ENCODE measurements at places on chromosomes 13 and 19. TPM values are rescaled to one million over a fixed set of nuclear protein-coding genes. Genes with fewer than 3 reads are reported as not detected.

DNA sequence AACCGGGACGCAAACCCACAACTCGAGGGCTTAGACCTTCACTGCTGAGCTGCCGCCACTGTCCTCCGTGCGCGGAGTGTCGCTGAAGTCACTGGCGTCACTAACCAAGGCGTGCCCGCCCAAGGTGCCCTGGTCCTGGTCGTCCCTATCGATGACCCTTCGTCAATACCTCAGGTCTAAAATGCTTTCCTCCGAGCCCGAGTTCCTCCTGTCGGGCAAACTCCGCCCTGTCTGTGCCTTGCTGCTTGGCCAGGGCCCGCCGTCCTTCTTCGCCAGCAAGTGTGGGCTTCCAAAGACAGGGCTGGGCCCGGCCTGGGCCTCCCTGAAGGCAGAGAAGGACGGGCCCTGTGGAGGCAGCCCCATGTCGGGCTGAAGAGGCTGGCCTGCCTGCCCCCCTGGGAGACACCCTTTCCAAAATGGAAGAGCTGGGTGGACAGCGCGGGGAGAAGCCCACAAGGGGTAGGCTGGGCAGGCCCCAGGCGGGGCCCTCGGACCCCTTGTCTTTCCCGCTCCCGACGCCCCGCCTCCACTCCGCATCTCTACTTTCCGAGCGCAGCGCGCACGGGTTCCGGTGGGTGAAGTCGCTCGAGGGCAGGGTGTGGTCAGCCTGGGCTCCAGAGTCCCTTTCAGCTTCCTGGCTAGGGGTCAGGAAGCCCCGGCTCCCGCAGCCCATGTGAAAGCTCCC is 13.4 kb downstream of the RB1 start:
- no peak for DNase-seq
- H3K4me1 ChIP-seq: no peaks in the 10 kb centered on the region
- H3K27me3 ChIP-seq: no peaks in the 10 kb centered on the region
- H3K27ac ChIP-seq: no peak overlapping the region
- H3K36me3 ChIP-seq: peaks cover 4% of the 10 kb centered on the region

DNA sequence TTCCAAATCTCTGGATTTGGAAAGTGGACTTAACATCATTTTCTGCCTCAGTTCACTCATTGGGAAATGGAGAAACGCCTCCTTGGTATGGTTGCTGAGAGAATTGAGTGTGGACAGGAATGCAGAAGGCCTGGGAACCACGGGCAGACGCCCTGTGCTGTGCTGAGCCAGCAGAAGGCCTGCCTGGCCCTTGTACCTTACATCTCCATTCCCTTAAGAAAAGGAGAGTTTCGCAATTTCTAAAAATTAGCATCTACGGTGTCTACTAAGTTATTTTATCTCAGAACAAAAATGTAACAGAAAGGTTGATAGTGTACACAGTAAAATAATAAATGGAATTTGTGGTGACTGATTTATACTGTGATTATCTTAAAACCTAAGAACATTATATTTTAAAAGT is 78.7 kb downstream of the IPO5 start:
- DNase-seq: no peak
- no peak overlapping the region for H3K27ac ChIP-seq
- H3K27me3 ChIP-seq: no peaks in the 10 kb centered on the region

GRCh38 chr13:87169337-87169736 is 501.8 kb upstream of the SLITRK5 start:
- no peak for DNase-seq
- no peaks in the 10 kb centered on the region for H3K36me3 ChIP-seq
- no peaks in the 10 kb centered on the region for H3K27me3 ChIP-seq
- no peaks in the 10 kb centered on the region for H3K4me1 ChIP-seq

The PTGIR gene
- 21.1 TPM for total RNA-seq

- no peaks in the 10 kb centered on the region for H3K4me1 ChIP-seq
- no peaks in the 10 kb centered on the region for H3K36me3 ChIP-seq
- no peaks in the 10 kb centered on the region for H3K27me3 ChIP-seq
- DNase-seq: no peak
- no peak overlapping the region for H3K27ac ChIP-seq
These were observed 746.8 kb upstream of the SLC10A2 start for GRCh38 chr13:103812971-103813370.

DNA sequence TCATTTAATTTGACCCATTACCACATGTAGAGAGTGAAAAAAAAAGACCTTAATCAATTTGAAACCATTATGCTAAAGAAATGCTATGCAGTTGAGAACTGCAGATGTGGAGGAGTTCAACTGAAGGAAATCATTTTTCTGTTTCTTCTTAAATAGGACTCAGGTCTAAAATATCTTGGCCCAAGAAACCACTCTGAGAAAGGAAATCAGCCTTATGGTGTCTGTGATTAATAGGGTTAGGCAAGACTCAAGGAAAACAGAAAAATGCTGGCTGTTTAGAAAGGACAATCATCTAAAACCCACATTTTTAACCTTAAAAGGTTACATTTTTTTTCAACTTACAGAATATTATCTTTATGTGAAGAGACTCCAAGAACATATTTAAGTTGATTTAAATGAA is 1.9 kb upstream of the SLITRK1 start:
- H3K27ac ChIP-seq: no peak overlapping the region
- no peak for DNase-seq
- H3K27me3 ChIP-seq: peaks cover 40% of the 10 kb centered on the region
- no peak overlapping the region for H3K4me3 ChIP-seq
- H3K4me1 ChIP-seq: no peaks in the 10 kb centered on the region
- H3K36me3 ChIP-seq: no peaks in the 10 kb centered on the region

GRCh38 chr19:19145684-19146608 is 7.7 kb upstream of the TMEM161A start:
- H3K27me3 ChIP-seq: no peaks in the 10 kb centered on the region
- H3K36me3 ChIP-seq: no peaks in the 10 kb centered on the region
- no peak overlapping the region for H3K27ac ChIP-seq
- 0 out of 2 replicates have a peak overlapping the region, but pooled peaks have one; percentile 34 for H3K4me3 ChIP-seq
- H3K4me1 ChIP-seq: no peaks in the 10 kb centered on the region

GRCh38 chr13:70490320-70490935 is 382.2 kb upstream of the KLHL1 start:
- no peaks in the 10 kb centered on the region for H3K27me3 ChIP-seq
- H3K27ac ChIP-seq: no peak overlapping the region
- H3K36me3 ChIP-seq: no peaks in the 10 kb centered on the region

The ZNF728 gene
- not detected for total RNA-seq

DNA sequence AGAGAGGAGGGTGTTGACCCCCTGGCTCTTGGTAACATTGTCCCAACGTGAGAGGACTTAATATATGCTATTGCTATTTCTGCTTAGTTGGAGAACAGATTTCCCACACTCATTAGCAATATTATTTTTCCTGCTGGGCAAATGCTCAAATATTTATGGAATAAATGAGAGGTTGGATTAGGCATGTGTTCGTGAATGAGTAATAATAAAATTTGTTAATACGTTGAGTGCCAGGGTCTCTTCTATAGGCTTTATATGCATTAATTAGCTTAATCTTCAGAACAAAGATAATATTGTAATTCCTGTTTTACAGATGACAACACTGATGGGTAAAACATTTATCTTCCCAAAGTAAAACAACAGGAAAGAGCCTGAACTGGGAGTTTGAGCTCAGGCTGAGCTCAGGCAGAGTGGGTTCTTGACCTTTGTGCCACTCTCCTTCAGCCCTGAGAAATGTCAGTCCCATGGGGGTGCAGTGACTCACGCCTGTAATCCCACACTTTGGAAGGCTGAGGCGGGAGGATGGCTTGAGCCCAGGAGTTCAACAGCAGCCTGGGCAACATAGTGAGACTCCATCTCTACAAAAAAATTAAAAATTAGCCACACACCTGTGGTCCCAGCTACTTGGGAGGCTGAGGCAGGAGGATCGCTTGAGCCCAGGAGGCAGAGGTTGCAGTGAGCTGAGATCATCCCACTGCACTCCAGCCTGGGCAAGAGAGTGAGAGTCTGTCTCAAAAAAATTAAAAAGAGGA is 1.2 kb downstream of the ZNF233 start:
- no peaks in the 10 kb centered on the region for H3K36me3 ChIP-seq
- no peak overlapping the region for H3K27ac ChIP-seq
- no peak overlapping the region for H3K4me3 ChIP-seq
- peaks cover 6% of the 10 kb centered on the region for H3K4me1 ChIP-seq
- peak; percentile 9 for DNase-seq
- H3K27me3 ChIP-seq: no peaks in the 10 kb centered on the region
